Central memory CD4-positive, alpha-beta T cell (primary cell): ENCODE measurements at places on chromosomes 11 and 22.
A peak's percentile ranks its signal among the peaks of the same experiment; 100 is the strongest.

DNA sequence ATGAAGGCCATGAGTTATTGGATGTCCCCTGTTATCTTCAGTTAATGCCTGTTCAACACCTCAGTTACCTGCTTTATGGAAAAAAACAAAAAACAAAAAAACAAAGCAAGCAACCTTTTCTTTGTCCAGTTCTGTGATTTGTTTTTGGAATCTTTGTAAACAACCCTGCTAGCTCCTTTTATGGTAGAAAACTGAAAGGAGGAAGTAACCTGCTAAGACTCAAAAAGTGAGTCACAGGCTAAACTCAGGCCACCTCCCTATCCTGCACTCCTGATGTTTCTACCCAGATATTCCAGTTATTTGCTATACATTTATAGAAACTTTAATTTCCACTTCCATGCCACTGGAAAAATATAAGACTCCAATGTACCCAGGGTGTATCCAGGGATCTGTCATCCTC, 20.6 kb upstream of the TLCD5 start:
- DNase-seq: no peak

DNA sequence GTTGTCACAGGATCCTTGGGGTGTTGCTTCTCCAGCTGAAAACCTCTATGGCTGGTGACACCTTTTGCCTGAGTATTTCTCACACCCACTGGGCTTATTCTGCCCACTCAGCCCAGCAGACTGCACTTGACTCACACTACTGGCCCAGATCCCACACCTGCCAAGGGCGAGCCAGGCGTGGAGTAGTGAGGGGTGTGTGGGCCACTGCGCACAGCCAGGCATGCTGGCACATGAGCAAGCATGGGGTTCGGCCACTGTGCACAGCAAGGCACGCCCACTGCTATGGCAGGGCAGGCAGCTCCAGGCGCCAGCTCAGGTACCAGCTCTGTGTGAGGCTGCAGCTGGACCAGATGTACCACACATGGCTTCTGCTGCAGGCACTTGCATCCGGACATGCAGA, 116.5 kb upstream of the MTNR1B start:
- DNase-seq: no peak

- no peak for DNase-seq
Measured at GRCh38 chr22:49437356-49437755, 390.3 kb downstream of the BRD1 start.

DNA sequence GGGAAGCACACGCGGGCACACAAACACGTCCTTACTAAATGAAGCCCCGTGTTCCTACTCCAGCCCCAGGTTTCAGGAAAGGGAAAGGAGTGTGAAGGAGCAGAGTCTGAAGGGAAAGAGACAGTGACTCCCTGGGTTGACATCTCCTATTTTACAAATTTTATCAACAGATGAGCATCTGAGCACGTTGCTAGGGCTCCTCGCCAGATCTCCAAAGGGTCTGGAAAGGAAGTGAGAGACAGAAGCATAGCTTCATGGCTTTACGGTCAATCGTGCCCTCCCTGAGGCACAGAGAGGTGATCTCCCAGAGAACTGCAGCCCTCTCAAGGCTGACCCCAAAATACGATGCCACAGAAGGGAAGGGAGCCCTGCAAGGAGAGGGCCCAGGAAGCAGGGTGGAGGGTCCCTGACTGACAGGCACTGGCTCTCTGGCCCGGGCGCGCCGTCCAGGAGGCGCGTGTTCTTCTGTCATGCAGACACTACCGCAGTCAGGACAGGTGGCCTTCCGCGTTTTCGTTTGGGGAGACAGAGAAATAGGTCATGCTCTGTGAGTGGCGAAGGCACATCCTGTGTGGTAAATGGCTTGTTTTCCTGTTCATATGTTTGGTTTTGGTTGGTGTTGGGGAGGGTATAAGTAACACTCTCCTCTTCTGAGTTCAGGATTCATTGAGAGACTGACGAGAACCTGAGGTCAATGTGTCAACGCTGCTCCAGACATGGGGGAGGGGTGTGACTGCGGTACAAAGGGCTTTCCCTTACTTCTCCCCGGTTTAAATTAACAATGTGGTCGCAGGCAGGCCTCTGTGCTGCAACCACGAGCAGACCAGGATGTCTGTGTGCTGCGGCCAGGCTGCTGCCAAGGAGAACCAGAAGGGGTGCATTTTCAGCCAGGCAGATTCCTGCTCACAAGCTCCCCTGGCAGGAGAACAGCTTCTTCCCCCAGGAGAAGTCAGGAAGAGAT, 813.3 kb downstream of the OPCML start:
- DNase-seq: peak; percentile 76

DNA sequence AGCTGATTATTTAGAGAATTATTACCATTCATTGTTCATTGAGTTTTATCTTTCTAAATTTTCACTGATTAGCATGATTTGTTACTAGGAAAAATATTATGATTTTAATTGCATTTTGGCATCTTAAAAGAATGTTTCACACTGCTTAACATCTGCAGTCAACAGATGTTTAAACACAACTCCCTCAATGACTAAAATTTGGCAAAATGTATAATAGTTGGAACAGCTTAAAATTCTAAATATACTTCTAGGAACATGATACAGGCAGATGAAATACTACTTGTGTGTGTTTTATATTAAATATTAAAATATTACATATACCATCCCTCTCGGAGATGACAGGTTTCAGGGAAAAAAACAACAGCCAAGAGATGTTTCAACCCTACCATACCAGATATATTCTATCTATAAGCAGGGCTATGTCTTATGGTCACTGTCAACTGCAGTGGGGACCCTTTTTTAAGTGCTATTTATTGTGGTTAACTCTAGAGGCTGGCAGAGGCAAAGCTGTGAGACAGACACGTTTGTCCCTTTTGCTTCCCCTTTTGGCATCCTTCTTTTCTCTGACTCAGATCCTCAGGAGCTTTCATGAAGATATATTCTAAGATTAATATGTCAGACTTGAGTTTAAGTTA, 81.9 kb downstream of the BDNF start:
- DNase-seq: no peak

DNA sequence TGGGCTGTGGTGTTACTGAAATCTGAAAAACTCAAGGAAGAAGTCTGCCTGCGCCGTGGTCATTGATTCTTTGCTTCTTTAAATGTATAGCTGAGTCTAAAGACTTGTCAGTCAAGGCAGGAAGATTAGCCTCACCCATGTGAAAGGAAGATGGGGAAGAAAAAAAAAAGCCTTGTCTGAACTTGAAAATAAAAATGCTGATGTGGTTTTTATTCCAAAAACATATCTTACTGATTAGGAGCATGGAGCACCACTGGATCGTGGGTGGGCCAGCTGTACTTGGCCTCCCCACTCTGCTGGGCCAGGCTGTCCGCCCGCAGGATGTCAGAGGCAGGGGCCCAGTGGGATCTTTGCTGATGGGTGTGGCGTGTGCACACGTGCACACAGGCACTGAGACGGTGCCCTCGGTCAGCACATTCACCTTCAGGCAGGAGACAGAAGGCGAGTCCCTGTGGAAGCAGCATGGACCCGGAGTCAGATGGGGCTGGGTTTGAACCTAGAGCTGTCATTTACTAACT, 111.9 kb downstream of the WNT7B start:
- no peak for DNase-seq

GRCh38 chr11:15829312-15829711, 527.0 kb downstream of the SOX6 start:
- no peak for DNase-seq

GRCh38 chr22:34333285-34333684, 413.0 kb upstream of the LARGE1 start:
- no peak for DNase-seq

- peak; percentile 57 for DNase-seq
Measured at GRCh38 chr11:45146072-45147016, at the start of gene PRDM11. PRDM11 (plus strand) TSS chr11:45146639; CDS start chr11:45181767, 35,128 bp downstream.

GRCh38 chr11:69860244-69860643, 41.0 kb upstream of the FGF3 start:
- no peak for DNase-seq

- no peak for DNase-seq
Measured at GRCh38 chr11:62146476-62147200, 22.8 kb downstream of the INCENP start.

DNA sequence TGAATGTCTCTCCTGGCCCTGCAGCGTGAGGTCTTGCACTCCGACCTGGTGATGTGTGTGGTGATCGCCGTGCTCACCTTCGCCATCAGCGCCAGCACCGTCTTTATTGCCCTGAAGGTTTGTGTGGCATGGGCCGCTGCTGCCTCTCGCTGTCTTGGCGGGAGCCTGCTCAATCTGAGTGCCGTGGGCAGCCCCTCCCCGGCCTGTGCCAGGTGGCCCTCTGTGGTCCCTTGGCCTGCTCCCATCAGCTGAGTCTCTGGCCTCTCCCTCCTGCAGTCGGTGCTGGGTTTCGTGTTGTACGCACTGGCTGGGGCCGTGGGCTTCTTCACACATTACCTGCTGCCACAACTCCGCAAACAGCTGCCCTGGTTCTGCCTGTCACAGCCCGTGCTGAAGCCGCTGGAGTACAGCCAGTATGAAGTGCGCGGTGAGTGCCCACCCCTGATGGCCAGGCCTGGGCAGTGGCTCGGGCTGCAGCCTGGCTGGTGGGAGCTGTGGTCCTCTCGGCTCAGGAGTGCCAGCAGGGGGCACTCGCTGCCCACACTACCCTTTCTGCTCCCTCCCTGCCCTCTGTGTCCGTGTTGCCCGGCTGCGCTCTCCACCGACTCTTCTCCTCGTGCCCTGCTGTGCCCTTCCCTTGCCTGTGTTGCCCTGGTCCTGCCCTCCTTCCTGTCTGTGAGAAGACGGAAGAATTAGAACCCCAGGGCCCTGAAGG, 10.2 kb downstream of the PCNX3 start:
- DNase-seq: peak; percentile 47

GRCh38 chr22:43256976-43257545, 70.1 kb upstream of the TTLL12 start:
- DNase-seq: no peak

DNA sequence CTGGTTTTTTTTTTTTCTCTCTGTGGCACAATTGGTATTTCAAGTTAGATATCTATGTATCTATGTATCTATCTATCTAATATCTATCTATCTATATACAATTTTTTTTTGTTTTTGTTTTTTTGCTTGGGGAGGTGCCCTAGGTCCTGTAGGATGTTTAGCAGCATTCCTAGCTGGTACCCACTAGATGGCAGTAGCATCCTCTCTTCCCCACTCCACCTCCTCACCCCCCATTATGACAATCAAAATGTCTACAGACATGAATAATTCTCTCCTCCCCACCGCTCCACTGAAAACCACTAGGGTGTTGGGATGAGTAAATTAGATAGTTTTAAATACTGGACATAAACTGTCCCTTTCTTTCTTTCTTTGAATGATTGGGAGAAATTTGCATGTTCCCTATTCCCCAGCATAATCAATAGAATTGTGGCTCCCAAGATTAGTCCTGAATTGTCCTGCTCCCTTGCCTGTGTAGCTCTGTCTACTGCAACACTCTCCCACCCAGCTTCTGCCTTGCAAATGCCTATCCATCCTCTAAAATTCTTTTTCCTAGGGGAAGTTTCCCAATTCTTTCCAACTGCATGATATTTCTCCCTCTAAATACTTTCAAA, 1152.4 kb downstream of the LRRC4C start:
- DNase-seq: no peak

DNA sequence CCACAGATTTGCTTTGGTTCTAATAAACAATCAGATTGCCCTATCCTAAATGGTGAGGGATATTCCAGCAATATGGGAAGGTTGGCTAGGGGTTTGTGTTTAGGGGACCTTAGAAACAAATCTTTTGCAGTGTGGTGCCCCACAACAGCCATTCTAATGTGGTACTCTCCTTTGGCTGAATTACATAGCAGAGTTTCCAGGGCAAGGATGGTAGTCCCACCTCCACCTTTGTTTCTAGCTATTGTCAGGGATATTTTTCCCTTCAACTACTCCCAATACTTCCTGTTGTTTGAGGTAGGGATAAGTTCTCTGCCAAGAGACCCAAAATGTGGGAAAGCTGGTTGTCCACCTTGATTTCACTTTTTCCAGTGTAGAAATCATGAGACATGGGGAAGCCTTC, 494.7 kb upstream of the CHORDC1 start:
- DNase-seq: no peak

GRCh38 chr11:100404907-100405306, 282.2 kb upstream of the ARHGAP42 start:
- DNase-seq: no peak

GRCh38 chr11:117437041-117437790, 109.6 kb downstream of the CEP164 start:
- DNase-seq: no peak

GRCh38 chr22:35630387-35630793, 13.3 kb upstream of the MB start:
- no peak for DNase-seq

GRCh38 chr22:48265000-48265625, 1502.7 kb downstream of the TBC1D22A start:
- no peak for DNase-seq

DNA sequence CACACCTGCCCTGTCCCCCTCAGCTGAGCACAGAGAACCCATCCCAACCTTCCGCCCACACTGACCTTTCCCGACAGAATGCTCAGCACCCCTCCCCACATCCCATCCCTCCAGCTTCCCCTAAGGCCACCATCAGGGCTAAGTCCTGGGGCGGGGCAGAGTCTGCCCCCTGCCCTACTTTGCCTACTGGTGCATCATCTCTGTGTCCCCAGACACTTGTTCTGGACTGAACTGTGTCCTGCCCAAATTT, 109.8 kb downstream of the CTTN start:
- no peak for DNase-seq

DNA sequence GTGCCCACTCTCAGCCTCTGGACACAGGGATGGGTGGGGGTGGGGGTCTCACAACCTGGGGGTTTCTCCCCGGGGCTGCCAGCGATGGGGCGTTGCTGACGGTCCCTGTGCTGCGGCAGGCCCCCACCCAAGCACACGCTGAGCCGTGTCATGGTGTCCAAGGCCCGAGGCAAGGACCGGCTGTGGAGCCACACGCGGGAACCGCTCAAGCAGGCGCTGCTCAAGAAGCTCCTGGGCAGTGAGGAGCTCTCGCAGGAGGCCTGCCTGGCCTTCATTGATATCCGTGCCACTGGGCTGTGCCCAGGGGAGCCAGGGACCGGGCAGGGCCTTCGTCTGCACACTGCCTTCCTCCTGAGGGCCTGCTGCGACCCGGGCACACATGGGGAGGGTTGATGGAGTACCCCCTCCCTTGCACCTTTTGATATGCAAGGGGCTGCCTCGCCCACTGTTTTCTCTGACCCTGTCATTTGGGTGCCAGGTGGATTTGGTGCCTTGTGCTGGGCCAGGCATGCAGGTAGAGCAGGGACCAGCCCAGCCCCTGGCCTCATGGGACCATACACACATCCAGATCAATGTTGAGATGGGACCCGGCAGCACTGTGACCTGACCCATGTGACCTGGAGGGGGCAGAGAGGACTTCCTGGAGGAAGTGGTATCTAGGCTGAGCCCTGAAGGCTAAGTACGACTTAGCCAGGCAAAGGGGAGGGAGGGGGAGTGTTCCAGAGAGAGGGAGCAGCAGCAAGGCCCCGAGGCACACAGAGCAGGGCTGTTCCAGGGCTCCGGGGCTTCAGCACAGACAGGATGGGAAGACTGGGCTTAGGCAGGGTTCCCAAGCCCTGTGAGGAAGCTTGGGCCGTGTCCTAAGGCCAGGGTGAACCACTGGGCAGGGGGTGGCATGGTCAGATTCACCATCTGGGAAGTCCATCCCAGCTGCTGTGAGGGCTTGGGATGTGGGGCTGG, 75.2 kb downstream of the MYO7A start:
- no peak for DNase-seq
